T-helper 17 cell (primary cell): ENCODE measurements at places on chromosomes 6 and 20.

DNA sequence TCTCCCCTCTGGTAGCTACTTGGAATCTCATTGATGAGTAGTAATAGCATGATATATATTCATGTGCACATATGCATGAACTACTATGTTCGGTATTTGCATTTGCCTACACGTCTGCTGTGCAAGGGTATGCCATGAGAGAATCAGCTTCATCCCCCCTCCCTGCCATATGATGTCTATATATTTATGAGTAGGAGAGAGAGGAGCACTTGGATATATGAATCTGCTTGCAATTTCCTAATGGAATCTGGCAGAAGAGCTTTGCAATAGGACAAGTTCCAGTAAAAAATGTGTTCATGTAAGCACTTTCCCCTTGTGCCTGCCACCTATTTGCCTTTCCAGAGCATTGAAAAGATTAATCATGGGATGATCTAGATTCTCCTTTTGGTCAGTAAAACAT lies 76.2 kb upstream of the BACH2 start:
- no peak for DNase-seq

- DNase-seq, result no peak
These were observed 10.3 kb upstream of the IER3 start for GRCh38 chr6:30754631-30755030.

DNA sequence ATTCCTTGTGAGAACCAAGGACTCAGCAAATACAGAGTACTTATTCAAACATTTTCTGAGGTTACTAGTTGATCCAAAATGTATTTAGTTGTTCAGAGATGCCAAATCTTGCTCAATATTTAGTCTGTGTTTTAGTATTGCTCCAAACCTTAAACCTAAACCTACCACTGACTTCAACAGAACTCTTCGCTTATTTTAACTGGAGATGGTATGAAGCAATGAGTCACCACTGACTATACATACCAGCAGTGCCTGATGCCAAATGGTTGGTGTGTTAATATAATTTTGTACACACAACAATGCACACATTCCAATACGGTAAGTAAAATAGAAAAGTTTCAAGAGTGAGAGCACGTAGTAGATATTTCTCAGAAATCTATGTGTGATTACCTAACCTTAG lies 1.9 kb upstream of the SPTLC3 start:
- no peak for DNase-seq

DNA sequence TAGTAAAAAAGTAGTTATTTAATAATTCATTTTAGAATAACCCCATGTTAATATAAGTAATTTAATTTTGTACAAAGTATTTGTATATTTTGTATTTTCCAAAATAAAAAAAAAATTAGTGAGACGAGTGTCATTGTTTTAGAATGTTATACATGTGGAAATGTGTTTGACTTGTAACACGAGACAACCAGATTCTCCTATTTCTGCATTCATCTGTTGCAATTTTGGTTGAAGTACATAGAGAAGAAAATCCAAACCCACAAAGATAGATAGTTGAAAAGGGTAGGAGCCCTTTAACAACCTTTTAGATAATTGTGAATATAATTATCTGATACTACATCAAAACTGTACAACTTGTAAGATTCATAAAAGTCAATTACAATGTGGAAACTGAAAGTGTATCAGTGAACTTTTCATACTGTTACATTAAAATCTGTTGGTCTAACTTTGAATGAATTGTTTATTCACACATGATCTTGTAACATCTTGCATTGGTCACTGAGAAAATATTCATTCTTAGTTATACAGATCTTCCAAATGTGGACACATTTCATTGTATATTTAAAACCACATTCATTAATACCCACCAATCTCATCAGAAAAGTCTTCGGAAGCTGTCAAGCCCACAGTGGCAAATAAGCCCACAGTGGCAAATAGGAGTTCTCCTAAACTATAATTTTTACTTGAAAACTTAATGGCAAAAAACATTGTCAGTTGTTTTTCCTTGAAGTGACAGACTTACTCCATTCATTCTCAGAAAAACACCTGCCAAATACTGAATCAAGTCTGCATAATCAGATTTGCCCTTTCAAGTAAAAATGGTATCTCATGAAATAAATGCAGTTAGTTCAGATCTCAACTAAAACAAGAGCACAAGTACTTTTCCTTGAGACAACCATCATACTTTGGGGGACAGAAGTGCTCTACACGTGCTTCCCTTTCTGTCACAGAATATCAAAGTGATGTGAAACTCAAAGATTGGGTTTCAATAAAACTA lies 52.8 kb downstream of the FKBP5 start:
- no peak for DNase-seq

- no peak for DNase-seq
These were observed 49.6 kb upstream of the SNAP91 start for GRCh38 chr6:83758533-83758932.

DNA sequence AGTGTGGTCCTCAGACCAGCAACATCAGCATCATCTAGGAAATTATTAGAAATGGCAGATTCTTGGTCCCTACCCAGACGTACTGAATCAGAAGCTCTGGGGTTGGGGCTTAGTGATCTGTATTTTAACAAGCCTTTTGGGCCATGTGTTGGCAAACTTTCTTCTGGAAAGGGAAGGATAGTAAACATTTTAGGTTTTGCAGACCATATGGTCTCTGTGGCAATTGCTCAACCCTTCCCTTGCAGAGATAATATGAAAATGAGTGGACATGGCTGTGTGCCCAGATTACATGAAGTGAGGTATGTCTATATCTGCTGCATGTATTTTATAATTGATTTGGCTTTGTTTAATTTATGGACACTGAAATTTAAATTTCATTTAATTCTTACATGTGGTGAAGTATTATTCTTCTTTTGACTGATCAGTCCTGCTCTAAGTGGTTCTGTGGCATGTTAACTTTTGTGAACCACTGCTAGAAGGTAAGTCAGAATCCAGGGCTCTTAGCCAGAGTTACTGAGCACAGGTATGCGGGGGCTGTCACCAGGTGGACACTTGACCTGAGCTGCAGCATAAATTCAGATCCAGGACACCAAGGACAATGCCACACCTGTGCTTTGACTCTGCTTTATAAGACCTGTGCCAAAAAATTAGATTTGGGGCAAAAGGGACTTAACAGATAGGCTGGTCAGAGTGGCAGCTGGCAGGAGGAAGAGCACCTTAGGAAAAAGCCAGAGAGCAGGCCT lies 43.2 kb downstream of the LY86 start:
- no peak for DNase-seq

- no peak for DNase-seq
These were observed 3.0 kb upstream of the GSTA5 start for GRCh38 chr6:52843605-52844004.

- DNase-seq, result no peak
These were observed 192.0 kb downstream of the ERMARD start for GRCh38 chr6:169943241-169944060.

- DNase-seq, result no peak
These were observed 1.9 kb downstream of the MRAP2 start for GRCh38 chr6:84035484-84035883.

DNA sequence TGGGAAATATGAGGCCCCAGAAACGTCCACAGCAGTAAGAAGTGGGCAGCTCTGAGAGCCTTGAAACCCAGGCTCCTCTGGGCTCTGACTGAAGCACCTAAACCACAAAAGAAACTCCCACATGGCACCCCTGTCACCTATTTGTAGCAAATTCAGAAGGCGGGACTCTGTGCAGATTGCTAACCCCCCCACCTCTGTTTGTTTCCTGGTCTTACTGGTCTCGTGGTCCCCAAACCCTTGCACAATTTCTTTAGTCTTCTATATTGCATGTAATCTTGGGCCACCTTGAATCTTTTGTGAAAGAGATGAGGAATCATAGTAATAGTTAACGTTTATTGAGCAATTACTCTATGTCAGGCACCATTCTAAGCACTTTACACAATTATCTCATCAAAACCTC lies 154.3 kb downstream of the PREX1 start:
- DNase-seq, result no peak

GRCh38 chr6:36115412-36115811 lies 14.9 kb upstream of the MAPK13 start:
- DNase-seq, result no peak

- no peak for DNase-seq
These were observed 204.4 kb upstream of the ID4 start for GRCh38 chr6:19632786-19633185.

DNA sequence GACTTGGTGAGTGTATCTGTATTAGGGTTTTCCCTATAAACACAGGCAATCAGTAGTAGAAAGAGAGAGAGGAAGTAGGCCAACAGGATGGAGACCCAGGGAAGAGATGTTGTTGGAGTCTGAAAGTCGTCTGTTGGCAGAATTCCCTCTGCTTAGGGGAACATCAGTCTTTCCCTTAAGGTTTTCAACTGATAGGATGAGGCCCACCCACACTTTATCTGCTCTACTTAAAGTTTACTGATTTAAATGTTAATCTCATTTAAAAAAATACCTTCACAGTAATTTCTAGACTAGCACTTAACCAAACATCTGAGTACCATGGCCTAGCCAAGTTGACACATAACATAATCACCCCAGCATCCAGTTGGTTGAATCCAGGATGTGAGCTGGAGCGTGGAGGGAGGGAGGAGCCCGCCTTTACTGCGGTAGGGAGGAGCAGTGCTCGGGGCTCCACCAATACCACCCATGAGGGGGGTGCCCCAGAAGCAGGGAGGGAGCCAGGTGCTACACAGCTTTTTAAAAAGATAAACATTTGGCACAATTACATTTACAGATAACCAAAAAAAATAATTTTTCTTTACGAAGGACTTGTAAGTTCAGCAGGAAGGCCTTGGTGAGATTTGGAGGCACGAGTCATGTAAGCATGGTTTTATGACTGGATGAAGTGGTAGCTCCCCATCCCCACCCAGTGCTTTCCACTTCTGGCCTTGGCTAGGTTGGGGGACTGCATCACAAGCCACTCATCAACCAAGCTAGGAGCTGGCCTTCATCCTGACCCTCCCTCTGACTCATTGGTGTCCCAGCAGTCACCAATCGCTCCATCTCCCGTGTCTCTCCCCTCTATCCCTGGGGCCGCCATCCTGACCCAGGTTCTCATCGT lies 18.4 kb upstream of the SNX9 start:
- DNase-seq, result no peak

DNA sequence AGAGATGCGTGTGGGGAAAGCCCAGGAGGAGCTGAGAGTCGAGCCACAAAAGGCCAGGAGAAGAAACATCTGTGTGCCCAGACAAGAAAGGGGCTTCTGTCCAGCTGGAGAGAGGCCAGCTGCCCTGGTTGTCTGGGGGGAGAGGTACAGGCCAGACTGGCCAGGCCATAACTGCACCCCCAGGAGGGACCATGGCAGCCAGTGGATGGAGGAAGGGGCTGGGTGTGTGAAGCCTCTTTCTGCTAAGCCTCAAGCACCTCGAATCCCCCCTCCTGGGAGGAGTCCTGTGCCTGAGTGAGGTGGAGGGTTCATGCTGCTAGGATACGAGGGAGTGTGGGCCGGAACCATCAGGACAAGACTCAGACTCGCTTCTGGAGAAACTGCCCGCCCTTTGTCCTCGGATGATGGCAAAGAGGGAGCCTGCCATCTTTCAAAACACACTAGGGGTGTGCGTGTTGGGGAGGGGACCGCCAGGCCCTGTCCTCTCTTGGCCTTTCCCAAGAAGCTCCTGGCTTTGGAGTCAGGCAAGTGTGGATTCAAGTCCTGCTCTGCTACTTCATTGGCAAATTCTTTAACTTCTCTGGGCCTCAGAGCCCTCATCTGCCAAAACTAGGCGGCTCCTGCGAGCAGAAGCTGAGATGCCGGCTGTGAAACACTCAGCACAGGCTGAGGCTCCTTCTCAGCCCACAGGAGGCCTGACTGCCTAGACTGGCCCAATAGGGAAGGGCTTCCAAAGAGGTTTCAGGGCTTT lies 90.3 kb downstream of the ASXL1 start:
- no peak for DNase-seq

DNA sequence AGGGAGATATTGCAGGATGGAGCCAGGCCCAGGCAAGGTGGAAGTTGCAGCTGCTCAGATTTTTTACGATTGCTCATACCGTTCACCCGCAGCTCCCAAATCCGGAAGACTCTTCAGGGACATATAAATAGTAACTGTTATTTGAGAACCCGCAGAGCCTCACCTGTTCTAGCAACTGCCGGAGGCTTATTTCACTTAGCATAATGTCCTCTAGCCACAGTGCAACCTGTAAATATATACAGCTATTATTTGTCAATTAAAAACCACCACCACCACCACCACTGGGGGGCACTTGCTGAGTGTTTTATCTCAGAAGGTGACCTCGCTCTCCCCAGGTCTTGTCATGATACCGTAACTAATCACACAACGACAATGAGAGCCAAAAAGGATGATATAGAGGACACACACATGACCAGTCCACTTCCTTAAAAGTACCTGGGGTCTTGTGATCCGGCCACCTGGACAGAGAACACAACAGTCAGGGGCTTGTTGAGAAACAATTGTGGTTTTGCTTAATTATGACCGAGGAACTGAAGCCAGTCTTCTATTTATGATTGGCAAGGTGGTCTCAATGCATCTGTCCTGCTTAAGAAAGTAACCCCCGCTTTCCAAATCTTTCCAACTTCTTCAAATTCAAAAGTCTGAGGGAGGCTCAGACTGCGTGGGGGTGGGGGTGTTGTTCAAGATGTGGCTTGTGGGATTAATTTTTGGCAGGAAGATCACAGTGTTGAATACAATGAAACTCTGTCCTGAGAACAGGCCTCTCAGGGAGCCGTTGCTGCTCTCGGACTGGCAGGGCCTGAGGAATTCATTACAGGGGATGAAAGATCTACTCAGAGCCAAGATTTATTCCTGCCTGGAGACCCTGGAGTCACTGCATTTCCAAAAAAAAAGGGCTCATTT lies 107.7 kb upstream of the PRND start:
- DNase-seq, result peak; percentile 49

- no peak for DNase-seq
These were observed 88.8 kb downstream of the PCSK2 start for GRCh38 chr20:17315407-17316231.

GRCh38 chr20:51695574-51696303 lies 72.5 kb downstream of the ATP9A start:
- DNase-seq, result no peak

- DNase-seq, result no peak
These were observed 1.7 kb downstream of the SDCBP2 start for GRCh38 chr20:1327241-1327653.

DNA sequence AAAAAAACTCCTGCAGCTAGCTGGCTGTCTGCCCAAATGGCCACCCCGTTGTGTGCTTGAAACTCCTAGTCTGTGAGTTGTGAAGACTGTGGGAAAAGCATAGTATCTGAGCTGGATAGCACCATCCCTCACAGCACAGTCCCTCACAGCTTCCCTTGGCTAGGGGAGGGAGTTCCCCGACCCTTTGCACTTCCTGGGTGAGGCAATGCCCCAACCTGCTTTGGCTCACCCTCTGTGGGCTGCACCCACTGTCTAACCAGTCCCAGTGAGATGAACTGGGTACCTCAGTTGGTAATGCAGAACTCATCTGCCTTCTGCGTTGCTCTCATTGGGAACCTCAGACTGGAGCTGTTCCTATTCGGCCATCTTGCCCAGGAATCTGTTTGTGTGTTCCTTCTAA lies 260.6 kb upstream of the STXBP5 start:
- no peak for DNase-seq

- DNase-seq, result no peak
These were observed 31.5 kb upstream of the TGM2 start for GRCh38 chr20:38196592-38196991.

- no peak for DNase-seq
These were observed 50.8 kb upstream of the BACH2 start for GRCh38 chr6:90347411-90347851.

GRCh38 chr20:21303872-21304586 lies 898 bp downstream of the XRN2 start:
- no peak for DNase-seq
